ENCODE measurements at places on chromosomes 6 and 20.

- DNase-seq, result peak; percentile 82
Measured at GRCh38 chr6:53359095-53359842, 10.5 kb upstream of the ELOVL5 start.

GRCh38 chr6:135043846-135044245, 10.8 kb downstream of the HBS1L start:
- DNase-seq, result no peak

DNA sequence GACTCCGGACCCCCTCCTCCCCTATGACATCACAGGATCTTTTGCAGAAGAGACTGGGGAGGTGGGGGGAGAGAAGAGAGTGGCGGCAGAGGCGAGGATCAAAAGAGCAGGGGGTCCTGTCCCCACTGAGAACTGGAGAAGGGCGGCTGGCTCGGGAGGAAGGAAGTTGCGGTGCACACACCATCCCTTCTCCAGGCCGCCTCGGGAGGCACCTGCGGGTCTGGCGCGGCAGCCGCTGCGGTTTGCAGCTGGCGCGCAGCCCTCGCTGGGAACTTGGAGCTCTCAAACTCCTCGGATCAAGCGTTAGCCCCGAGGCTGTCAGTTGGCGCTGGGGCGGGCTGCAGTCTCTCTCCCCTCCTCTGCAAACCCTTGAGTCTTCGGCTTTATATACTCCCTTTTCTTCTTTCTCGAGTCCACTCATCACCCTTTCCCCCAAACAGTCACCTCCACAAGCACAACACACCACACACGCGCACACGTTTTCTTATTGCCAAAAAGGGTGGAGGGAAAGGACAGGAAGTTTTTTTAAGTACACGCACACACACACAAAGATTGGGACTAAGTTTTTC, 180.7 kb downstream of the TBXT start:
- no peak for DNase-seq

- DNase-seq, result no peak
Measured at GRCh38 chr6:157944983-157945931, 36.4 kb upstream of the SYNJ2 start.

- DNase-seq, result no peak
Measured at GRCh38 chr6:136890986-136891385, 31.1 kb upstream of the SLC35D3 start.

- no peak for DNase-seq
Measured at GRCh38 chr6:82750556-82750955, 315.1 kb downstream of the UBE3D start.

- no peak for DNase-seq
Measured at GRCh38 chr6:35262596-35262995, 3.1 kb downstream of the ZNF76 start.

GRCh38 chr6:149303468-149303867, 14.0 kb upstream of the TAB2 start:
- no peak for DNase-seq

All from NCI-H1694 treated with DMSO at 0.1 percent for 48 hours (cell line).